Adrenal gland (tissue), 19 donors: ENCODE measurements at places on chromosomes 7 and 10. TPM values are rescaled to one million over a fixed set of nuclear protein-coding genes. Genes with fewer than 3 reads are reported as not detected.

GRCh38 chr7:33623267-33623666 is 282.1 kb upstream of the BMPER start:
- no peak for DNase-seq

DNA sequence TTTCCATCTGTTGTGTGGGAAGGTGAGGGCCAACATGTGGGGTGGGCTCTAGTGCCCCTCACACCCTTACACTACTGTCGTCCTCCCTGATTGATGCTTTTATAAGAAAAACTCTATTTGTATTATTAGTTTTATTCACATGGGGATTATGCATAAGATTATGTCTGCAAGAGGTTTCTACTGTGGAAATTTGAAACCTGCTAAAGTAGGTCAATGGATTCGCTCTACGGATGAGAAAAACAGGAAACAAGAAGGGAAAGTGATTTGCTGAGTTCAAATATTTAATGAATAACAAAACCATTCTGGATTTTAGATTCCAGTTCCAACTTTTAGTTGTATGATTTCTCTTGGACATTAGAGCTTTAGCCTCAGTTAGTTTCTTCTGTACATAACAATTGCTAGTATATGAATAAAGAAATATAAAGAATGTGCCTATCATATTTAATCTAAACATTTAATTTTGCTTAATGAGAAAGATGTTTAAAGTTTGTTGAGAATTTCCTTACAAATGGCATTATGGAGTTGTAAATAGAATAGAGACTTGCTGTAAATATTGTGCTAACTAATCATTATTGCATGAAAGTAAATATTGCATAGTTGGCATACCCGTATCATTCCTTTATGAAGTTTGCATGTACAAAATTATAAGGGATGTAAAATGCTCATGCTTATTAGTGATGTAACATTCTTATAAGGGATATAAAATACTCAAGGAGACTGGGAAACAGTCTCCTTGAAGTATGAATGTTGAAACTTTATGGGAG is 193.8 kb downstream of the THSD7A start:
- no peak for DNase-seq

- DNase-seq: no peak
These were observed 128.5 kb downstream of the PTEN start for GRCh38 chr10:87991946-87992345.

DNA sequence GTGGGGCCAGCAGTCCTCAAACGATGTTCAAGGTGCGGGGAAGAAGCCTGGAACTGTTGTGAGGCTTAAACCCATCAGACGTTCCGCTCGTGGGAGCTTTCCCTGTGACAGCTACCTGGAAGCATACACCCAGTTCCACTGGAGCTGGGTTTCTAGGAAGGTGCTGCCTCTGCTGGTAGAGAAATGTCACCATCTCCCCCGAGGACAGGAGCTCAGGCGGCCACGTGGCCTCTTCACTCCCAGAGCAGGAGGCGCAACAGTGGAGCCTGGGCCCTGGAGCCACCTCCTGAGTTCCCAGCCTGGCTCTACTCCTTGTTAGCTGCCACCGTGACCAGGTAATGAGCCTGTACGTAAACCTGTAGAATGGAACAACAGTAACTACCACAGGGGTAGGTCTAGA is 156.1 kb downstream of the ADARB2 start:
- DNase-seq: no peak

GRCh38 chr10:78764436-78764835 is 304.3 kb upstream of the ZMIZ1 start:
- DNase-seq: no peak

DNA sequence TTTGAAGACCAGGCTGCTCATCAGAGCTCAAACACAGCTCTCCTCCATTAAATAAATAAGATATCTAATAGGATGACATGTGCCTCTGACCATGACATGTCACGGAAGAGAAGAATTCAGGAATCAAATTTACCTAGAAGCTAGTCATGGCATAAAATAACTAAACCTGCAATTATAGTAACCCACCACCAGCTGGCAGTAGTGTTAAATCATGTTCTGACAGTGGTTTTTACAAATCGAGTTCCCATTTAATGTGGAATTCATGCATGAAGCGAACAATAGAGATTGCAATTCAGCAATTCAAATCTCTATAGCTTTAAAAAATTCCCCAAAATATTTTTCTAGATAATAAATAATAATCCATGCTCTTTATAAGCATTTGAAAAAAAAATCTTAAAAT is 74.6 kb upstream of the IKZF1 start:
- DNase-seq: no peak

DNA sequence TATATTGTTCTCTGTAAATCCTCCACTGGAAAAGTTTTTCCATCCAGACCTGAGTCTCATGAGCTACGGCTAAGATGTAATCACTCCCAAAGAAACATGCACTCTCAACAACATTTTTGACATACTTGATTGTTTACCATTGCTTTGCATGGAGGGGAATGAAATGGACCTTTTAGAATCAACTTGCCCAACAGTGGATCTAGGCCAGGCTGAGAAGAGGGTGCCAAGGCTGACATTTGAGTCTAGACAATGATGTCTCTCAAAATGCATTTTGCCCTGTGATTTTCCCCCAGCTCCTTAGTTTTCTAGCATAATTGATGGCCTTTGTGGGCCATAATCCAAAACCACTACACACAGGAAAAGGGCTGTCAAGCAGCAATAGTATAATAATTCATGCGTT is 297.9 kb upstream of the KLF6 start:
- DNase-seq: no peak

DNA sequence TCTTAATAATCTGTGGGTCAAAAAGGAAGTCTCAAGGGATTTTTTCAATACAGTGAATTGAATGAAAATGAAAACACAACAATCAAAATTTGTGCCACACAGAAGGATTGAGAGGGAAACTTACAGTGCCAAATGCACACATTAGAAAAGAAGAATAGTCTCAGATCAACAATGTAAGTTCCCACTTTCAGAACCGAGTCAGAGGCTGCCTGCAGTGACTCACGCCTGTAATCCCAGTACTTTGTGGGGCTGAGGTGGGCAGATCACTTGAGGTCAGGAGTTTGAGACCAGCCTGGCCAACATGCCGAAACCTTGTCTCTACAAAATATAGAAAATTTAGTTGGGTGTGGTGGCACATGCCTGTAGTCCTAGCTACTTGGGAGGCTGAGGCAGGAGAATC is 12.5 kb upstream of the KEL start:
- no peak for DNase-seq

DNA sequence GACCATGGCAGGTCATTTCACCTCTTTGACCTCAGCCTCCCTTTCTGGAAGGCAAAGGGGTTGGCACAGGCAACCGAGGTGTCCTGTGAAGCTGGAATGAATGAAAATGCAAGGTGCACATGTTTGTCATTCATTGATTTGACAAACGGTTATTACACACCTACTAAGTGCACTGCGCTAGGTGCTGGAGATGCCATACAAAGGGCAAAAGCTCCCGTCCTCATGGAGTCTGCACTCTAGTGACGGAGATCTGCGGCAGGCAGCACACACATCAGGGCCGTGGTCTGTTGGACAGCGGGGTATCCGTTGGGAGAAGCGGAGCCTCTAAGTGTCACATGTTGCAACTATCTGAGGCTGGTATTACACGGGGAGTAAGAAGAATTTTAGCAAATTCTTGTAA is 44.2 kb downstream of the PRF1 start:
- DNase-seq: no peak

DNA sequence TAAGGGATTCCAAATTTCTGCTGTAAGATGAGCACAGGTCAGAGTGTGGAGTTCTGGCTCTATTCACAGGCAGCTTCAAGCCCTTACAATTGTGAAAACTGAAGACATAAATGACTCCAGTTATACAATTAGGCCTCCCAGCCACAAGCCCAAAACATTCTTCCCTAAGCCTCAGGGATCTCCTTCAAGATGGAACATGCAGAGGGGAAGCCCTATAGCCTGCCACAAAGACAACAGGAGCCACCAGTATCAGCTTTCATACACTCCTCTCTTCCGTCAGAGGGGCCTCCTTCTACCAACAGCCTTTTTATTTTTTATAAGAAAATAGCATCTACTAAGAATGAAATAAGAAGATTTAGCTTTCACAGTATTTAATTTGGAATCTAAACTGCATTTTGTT is 46.5 kb downstream of the DLD start:
- DNase-seq: no peak

DNA sequence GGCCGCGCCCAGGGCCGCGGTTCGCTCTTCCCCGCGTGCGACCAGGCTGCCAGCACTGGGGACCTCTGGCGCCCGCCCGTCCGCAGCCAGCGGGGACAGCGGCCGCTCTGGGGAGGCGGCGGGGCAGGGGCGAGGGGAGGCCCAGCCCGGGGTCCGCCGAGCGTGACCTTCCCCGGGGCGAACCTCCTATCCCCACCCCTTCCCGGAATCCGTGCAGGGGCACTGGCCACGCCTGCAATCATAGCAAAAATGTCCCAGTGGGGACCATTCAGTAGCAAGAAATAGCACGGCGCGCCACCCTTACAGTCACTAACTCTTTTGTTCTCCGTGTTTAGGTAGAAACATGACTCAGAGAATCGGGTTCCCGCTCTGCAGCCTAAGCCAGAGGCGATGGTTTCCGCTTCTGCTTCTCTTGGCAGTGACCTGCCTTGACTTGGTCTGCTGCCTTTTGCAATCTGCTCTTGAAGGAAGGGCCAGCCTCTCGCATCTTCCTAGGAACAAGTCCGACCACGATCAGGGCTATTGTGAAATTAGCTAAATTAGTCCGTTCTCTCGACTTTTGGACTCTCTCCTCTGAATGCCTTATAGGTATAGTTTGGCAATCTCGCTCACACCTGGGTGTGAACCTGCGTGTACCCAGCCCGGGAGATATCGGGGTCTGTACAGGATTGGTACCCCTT is 79.3 kb upstream of the ACBD5 start:
- DNase-seq: peak; percentile 77

DNA sequence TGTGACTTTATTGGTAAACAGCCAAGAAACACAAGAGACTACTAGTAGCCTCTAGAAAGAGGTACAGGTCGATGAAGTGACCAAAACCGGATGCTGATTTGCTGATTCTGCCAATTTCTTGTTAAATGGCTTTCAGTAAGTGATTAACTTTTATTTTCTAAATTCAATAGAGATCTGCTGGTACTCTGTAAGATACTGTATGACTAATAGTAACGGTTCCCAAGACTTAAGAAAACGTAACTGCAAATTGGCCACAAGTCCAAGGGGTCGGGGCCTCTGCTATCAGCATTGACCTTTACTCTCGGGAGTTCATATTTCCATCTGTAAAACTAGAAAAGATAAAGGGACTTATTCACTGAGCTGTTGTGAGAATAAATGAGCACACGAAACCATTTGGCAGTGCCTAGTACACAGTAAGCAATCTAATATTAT is 1.4 kb downstream of the FAM3C start:
- DNase-seq: peak; percentile 43

DNA sequence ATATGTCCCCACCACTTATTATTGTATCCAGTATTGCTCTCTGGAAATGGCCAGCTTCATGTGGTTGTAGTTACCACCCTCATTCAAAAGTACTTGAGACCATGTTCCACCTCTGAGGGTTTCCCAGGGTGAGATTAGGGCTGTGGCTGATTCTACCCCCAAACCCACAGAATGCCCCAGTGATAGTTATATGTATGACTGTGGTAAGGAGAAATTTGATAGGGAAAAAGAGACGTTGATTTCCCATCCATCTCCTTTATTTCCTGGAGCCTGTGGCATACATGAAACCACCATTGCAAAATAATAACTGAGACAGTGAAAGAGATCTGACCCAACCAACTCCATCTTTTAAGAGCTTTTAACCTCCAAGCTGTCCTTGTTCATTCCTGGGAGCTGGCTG is 25.2 kb downstream of the ARL5B start:
- no peak for DNase-seq

- DNase-seq: no peak
These were observed 280.0 kb downstream of the CACNA2D1 start for GRCh38 chr7:82163586-82163985.

DNA sequence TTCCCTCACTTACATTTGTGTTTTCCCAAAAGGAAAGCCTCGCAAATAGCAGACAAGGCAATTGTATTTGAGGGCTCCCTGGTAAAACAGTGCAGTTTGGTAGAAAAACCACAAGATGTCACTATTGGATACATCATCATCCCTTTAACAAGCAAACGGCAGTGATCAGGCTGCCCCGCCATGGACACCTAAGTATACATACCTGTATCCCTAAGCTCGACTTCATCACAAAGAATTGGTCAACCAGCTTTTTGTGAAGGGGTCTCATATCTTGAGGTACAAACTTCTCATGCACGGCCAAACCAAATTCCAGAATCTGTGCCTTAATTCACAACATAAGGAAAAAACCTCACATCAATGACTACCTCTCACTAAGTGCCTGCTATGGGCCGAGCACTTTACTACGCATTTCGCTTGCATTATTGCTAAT is 179.5 kb upstream of the IMMP2L start:
- DNase-seq: peak; percentile 52

DNA sequence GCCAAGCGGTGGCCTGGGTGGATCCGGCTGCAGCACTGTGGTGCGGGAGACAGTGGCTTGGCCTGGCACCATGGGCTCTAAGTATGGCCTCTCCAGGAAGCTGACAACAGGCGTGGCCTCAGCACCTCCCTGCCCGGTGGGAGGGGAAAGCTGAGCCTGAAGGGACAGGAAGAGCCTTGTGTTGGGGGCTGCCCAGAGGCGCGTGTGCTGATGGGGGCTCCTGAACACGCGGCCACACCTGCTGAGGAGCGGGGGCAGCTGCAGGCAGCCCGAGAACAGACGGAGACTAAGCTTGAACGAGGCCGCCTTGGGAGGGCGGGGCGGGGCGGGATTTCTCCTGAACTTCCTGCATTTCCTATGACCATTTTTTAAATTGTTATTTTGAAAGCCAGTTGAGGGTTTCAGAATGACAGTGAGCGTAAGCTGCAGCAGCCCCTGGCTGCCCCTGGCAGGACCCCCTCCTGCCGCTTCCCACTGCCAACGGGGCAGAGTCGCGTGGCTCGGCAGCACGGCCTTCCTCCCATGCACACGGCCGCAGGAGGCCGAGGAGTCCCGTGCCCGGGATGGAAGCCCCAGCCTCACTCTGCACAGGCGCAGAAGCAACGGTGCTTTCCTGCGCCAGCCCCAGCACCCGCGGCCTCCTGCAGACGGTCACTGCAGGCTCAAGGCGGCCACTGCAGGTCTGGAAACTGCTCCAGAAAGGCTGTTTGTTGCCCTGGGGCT is 43.2 kb downstream of the DPYSL4 start:
- DNase-seq: no peak

DNA sequence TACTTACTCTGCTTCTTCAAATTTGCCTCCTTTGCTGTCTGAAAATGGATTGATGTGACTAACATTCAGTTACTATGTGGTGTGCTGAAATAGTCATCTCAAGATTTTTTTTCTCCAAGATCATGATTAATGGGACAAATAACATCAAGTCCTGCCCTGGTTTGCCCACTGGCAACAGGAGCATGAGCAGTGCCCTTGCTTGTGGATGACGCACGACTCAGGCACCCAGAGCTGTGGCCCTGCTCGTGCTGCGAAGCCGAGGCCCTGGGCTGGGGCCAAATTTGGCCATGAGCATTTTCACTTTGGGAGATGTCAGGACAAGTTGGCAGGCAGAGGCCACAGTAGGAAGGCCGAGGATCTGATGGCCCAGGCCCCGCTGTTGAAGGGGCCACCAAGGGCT is 239.8 kb upstream of the IGFBP3 start:
- DNase-seq: peak; percentile 83

GRCh38 chr10:61455656-61456055 is 2.5 kb upstream of the TMEM26 start:
- no peak for DNase-seq

Gene EPDR1
- total RNA-seq: 210 TPM

Gene EMX2
- not detected for total RNA-seq

Gene TMEM196
- total RNA-seq: 0.88 TPM

Gene PTF1A
- total RNA-seq: not detected

Gene OPALIN
- total RNA-seq: not detected

Gene LBX1
- not detected for total RNA-seq

Gene HOXA11
- 0.13 TPM for total RNA-seq

Gene HNRNPH3
- total RNA-seq: 81.3 TPM

Gene DGKB
- 0.18 TPM for total RNA-seq
